ENCODE measurements at places on chromosomes 7 and 10. TPM values are rescaled to one million over a fixed set of nuclear protein-coding genes. Genes with fewer than 3 reads are reported as not detected.

GRCh38 chr10:7239312-7239985 is 171.4 kb downstream of the SFMBT2 start:
- no peak for DNase-seq

GRCh38 chr10:91758303-91759146 is 39.7 kb upstream of the TNKS2 start:
- DNase-seq = no peak

GRCh38 chr10:92470026-92470425 is 103.9 kb downstream of the IDE start:
- no peak for DNase-seq

DNA sequence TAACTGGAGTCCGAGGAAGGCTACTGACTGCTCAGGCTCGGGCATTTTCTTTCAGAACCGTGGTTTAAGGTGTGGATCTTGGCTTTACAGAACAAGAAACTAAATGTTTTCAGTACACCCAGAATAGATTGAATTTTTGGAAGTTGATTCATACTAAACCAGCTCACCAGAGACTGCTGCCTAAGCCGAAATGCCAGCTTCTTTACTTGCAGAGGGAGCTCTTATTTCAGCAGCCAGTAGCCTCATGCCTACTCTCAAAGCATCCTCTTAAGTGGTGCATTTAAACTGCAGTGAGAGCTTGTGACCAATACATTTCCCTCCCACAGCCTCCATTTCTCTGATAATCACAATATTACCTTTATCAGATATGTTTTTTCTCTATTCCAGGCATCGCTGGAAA is 615.1 kb downstream of the SUGCT start:
- no peak for DNase-seq

DNA sequence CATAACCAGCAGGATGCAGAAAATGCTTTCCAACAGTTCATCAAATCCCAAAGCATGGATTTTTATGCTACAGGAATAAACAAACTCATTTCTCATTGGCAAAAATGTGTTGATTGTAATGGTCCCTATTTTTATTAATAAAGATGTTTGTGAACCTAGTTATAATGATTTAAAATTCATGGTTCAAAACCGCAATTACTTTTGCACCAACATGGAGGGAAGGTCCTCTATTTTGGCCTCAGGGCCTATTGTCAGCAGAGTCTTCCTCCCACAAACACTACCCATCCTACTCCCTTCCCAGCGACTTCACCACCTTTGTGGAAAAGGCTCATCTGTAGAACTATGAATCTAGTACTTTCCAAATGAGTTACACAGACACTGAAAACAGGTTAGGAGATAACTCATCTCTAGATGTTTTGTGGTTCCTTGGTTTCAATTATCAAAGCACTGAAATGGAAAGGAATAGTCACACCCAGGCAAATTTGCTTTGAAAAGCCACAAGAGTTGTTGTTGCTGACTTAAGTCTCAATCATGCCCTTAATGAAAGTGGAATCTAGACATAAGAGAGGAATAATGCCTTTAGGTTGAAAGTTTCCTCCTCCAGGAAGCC is 59.4 kb upstream of the FRMD4A start:
- DNase-seq = no peak

DNA sequence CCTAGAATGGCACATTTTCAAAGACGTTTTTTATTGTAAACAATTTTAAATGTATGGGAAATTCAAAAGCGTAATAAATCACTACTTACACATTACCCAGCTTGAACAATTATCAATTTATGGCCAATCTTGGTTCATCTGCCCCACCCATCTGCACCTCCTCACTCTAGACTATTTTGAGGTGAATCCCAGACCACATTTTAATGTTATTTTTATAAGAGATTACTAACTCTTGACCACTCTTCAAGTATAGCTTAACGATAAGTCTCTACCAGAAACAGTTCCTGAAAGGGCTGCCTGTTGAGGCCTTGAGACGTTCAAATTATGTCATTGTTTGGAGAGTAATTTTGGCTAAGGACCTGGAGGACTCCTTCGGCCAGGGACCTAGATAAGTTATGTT is 33.2 kb downstream of the ECHDC3 start:
- no peak for DNase-seq

DNA sequence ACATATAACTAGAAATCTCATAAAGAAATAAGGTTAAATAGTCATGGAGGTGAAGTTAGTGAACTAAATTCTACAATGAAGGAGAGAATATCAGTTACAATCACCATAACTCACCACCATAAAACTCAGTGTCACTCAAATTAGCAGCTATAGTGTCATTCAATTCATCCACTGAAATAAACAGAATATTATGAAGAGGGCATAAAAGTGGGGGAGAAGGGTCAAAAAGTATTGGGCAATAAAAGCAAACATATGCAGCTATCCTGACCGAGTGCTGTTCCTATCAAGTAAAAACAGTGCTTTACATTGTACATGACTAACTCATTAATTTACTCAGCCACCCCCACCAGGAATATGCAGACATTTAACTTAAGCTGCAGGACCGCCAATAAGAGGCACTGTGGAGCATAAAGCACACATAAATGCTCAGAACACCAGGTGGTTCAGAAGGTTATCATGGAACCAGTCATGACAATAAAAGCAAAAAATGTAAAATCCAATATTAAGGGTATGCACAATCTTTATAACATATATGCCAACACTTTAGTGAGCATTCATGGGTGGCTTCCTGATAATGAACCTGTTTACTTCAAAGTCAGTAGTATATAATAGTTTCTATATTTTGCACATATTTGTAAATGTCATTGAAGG is 95.5 kb upstream of the LAMB4 start:
- no peak for DNase-seq

Gene ZNF138
- 5.2 TPM for total RNA-seq

Gene GNAI1
- total RNA-seq = 36.0 TPM

Data from upper lobe of right lung (tissue), 1 donor.